SW 1271 (cell line): ENCODE measurements at places on chromosomes 5 and 9.
A peak's percentile ranks its signal among the peaks of the same experiment; 100 is the strongest.

GRCh38 chr9:15977438-15977837, 424.6 kb downstream of the CCDC171 start:
- DNase-seq, result no peak

GRCh38 chr5:138354926-138355378, 2.5 kb downstream of the KDM3B start:
- peak; percentile 33 for DNase-seq

DNA sequence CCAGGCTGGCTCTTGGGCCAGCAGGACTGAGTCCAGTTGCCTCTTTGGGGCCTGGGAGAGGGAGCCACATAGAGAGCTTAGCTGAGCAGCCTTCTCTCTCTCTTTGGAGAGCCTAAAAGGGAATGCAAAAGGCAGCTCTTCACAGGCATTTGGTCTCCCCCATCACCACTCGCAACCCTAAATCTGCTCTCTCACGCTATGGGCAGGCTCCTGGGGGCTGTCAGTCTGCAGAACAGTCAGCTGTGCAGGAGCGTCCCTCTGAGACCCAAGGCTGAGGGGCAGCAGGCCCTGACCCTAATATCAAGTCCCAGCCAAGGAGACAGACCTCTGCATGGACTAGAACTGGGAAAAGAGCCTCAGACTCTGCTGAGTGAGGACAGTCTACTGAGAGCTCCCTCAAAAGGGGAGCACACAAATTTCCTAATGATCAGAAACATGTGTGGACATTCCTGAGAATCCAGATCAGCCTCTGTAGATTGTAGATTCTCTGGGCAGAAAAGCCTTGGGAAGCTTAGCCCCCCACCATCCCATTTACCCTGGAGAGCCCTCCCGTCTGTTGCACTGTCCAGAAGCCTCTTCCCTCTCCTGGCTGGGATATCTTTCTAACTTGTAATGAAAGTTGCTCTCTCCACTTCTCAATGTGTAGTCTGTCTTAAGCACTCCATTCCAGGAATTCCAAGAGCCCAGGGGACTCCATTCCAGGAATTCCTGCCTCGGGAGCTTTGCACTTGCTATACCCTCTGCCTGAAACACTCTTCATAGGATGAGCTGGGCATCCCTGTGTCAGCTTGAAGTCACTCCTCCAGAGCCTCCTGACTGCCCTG, 79.4 kb downstream of the FAM114A2 start:
- DNase-seq, result peak; percentile 62

DNA sequence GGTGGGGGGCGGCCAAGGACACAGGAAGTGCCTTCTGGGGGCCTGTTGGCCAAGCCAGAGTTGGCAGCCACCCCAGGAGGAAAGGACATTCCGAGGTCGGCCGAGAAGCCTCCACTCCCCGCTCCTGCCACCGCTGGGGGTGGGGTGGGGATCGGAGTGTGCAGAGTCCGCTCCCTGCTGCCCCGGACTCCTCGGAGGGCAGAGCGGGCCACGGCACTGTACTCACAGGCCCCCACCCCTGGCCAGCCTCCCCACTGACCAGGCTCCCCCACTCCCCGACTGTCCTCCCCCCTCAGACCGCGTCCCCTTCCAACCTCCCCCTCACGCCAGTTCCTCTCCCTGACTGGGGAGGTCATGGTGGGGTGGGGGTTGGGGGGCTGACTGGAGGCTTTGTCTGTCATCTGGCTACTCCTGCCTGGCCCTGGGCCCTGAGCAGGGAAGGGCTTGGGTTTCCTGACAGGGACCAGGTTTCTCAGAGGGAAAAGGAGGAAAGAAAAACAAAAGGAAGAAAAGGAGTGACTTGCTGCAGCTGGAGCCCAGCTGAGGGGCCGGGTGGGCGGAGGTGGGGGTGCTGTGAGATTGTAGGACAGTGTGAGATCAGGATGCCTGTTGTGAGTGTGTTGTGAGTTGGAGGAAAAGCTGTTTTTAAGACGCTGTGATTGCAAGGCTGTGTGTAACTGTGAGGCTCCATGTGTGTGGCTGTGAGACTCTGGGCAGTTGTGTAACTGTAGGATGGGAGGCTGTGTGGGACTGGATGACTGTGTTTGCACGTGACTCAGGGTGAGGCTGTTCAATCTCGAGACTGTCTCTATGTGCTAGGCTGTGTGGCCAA, 29.7 kb downstream of the CNTFR start:
- no peak for DNase-seq

GRCh38 chr5:131263648-131264450, at the start of gene CDC42SE2:
TSS of gene CDC42SE2 (plus strand) at chr5:131264053. CDS start at chr5:131359494, 95,441 bp downstream.
- peak; percentile 79 for DNase-seq

DNA sequence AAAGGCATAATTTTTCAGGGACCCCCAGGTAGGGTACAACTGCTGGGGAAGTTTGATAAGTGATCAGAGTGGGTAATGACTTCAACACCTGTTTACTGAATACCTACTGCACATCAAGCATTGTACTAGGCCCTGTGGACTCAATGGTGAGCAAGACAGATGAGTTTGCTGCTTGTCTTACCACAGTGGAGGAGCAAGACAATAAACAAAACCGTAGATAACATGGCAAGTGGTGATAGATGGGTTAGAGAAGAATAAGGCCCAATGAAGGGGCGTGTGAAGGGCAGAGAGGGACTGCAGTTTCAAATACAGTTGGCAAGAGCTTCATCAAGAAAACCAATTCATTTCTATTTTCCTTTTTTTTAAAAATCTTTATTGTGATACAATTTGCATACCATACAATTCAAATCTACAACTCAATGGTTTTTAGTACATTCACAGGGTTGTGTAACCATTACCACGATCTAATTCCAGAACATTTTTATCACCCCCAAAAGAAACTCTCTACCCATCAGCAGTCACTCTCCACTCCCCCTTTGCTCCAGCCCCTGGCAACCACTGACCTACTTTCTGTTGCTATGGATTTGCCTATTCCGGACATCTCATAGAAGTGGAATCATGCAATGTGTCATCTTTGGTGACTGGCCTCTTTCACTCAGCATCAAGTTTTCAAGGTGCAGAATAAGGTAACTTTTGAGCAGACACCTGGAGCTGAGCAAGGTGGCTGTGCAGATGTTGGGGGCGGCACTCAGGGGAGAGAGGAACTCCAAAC, 31.9 kb upstream of the HAND1 start:
- DNase-seq, result no peak

DNA sequence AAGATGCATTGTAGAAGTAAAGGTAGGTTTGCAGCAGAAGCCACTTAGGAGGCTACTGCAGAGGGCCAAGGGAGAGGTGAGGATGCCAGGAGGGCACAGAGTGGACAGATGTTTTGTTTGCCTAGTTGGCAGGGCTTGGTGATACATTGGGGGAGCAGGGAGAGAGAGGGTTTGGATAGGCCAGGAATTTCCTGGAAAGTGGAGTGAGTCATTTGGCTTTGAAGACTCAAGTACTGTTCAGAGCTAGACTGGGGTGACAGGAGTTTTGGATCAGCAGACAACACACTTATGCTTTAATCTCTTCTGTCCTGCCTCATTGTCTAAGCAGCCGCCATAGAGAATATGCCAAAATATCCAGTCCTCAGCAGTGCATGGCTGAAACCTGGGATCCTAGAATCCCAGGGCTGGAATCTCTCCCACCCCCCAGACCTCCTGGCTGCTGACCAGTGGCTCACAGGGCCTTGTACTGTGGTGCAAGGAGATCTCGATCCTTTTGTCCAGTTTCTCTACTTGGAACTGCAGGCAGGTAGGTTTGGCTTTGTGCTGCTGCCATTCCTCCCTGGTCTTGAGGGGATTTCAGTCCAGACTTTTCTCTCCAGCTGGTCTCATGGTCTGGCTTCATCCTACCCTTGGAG, 11.0 kb downstream of the TMEM268 start:
- no peak for DNase-seq

DNA sequence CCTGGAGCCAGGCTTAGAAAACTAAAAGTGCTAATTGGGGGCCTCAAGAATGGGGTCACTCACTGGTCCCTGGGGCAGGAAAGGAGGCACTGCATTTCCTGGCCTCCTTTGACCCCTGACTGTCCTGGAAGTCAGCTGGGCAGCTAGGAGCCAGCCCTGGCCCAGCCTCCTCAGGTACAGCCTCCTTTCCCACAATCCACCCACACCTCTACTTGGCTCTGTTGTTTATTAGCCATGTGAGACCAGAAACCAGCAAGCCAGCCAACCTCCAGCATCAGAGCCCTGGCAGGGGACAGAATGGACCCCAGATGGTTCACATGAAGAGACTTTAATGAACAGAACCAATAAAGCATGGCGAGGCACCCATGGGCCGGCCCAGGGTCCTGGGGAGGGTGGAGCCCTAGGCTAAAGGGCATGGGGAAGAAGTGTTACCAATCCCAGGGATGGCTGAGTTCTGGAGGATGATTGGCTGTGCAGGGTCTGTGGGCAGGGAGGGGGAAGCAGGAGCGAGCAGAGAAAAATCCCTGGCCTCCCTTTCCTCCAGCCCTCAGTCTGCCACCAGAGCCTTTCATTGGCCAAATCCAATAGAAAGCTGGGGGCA, 55.3 kb upstream of the ANGPTL2 start:
- no peak for DNase-seq

DNA sequence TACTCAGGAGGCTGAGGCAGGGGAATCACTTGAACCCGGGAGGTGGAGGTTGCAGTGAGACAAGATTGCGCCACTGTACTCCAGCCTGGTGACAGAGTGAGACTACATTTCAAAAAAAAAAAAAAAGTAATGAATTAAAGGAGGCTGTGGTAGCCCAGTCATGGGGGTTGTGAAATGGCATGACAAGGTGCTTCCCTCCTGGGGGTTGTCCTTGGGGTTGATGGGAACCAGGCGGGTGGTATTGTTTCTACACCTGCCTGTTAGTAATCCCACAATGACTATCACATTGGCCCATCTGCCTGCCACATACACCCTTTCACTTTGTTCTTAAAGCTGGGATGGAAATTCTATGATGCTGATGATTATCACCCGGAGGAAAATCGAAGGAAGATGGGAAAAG, 5.6 kb downstream of the IDNK start:
- DNase-seq, result no peak

DNA sequence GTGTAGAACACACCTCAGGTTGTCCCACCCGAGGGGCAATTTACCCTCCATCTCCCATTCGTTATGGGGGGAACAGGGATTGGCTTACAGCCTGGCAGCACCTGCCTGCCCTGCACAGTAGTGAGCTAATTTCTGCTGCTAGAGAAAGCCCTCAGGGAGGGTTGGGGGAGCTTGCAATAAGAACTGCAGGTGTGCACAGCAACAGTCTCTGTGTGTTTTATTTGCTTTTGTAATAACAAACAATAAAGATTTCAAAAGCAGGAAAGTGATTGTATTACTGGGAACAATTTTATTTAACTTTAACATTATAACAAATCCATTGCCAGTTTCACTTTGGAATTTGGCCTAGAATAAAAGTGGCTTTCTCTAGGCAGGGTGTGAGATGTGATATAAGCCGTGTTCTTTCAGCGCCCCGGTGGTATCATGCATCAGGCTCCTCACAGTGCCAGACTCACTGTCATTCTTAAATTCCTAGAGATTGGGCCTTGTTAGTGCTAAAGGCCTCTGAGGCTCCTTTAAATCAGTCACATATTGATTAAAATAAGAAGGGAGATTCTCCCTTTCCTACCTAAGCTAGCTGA, 81.1 kb downstream of the RMI1 start:
- DNase-seq, result no peak

GRCh38 chr5:39264528-39264927, 45.2 kb upstream of the FYB1 start:
- DNase-seq, result no peak

DNA sequence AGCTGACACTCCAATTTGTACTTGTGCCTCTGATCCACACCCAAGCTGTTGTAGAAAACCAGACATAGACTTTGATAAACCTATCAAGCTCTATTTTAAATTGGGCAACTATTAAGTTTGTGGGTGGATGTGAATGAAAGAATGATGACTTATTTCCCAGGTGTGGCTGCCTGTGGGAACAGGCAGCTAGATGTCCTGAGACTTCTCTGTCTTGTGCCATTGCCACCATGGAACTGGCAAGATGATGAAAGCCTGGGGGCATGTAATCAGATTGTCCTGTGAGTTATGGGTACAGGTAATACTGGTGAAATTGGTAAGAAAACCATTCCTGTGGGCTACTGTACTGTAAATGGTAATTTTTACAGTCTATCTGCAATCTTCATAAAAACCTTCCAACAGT, 57.5 kb downstream of the CEMIP2 start:
- no peak for DNase-seq

- peak; percentile 73 for DNase-seq
These were observed 178.8 kb downstream of the SPOCK1 start for GRCh38 chr5:137320056-137321045.

DNA sequence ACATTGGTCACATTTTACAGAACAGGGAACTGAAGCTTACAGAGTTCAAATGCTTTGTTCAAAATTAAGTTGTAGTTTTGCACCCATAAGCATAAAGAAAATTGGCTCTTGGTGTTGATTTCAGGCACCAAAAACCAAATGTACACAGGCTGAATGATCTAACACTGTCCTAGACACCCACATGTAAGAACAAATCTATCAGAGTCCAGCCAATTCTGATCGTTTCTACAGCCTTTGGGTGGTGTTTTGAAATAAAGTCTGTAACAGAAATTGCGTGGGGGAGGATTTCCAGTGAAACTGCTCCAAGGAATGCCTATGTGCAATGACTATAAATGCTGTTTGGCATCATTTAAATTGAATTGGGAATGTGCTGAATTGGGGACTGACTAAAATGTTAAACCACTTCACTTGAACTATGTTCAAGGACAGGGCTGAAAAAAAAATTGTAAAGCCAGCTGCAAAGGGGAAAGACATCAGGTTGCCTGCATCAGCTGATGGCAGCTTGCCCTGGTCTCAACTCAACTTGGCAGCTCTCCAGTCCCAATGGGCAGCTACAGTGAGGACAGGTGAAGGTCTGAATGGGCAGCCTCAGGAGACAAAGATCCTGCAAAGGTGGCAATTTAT, 92.2 kb upstream of the TRPC7 start:
- no peak for DNase-seq

DNA sequence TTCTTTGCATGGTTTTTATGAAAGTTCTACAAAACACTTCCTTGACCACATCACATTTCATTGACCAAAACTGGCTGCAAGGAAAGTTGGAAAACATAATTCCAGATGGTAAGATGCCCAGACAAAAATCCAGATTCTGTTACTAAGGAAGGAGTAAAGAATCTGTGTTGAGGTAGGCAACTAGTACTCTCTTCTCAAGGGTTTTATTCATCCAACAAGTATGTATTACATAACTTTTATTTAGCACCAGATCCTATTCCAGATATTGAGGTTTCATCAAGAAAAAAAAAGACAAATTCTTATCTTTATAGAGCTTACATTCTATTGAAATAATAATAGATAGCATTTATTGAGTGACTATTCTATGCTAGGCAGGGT, 43.2 kb upstream of the UGCG start:
- DNase-seq, result no peak
